Myocyte (in vitro differentiated cells): ENCODE measurements at places on chromosomes 2 and 18. TPM values are rescaled to one million over a fixed set of nuclear protein-coding genes. Genes with fewer than 3 reads are reported as not detected.
A peak's percentile ranks its signal among the peaks of the same experiment; 100 is the strongest.

Gene NDUFS1
- 223 and 265 TPM in 2 replicates for total RNA-seq

Gene CSRNP3
- total RNA-seq: 1.0 and 3.3 TPM in 2 replicates

Gene MAP3K19
- not detected in 2 replicates for total RNA-seq

Gene SPATA3
- total RNA-seq: not detected in 2 replicates

DNA sequence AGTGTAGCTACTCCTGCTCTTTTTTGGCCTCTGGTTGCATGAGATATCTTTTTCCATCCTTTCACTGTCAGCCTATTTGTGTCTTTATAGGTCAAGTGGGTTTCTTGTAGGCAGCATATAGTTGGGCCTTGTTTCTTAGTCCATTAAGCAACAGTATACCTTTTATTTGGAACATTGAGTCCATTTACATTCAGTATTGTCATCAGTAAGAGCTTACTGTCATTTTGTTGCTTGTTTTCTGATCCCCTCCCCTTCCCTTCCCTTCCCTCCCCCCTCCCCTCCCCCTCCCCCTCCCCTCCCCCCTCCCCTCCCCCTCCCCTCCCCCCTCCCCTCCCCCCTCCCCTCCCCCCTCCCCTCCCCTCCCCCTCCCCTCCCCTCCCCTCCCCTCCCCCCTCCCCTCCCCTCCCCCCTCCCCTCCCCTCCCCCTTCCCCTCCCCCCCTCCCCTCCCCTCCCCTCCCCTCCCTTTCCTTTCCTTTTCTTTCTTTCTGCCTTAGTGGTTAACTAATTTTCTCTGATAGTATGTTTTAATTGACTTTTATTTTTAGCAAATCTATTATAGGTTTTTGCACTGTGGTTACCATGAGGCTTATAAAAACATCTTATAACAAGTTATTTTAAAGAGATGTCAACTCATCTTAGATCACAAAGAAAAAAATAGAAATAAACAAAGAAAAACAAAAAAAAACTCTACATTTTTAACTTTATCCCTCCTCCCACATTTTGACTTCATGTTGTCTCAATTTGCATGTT, 13.2 kb upstream of the DCDC2C start:
- DNase-seq: no peak

DNA sequence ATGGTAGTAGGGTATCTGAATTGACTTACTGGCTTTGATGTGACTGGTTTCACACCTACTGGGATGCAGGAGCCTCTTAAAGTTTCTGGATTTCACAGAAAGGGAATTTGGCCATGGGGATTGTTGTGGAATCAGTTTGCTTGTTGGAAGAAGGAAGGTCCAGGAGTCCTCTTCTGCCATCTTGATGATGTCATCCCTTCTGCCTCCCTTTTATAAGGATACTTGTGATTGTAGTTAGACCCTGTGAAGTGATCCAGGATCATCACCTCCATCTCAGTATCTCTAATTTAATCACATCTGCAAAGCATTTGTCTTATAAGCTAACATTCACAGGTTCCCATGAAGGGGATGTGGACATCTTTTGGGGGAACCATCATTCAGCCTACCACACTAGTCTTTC, 79.5 kb downstream of the CCDC138 start:
- DNase-seq: no peak

- no peak for DNase-seq
These were observed 83.2 kb downstream of the TTC32 start for GRCh38 chr2:19818543-19818942.

DNA sequence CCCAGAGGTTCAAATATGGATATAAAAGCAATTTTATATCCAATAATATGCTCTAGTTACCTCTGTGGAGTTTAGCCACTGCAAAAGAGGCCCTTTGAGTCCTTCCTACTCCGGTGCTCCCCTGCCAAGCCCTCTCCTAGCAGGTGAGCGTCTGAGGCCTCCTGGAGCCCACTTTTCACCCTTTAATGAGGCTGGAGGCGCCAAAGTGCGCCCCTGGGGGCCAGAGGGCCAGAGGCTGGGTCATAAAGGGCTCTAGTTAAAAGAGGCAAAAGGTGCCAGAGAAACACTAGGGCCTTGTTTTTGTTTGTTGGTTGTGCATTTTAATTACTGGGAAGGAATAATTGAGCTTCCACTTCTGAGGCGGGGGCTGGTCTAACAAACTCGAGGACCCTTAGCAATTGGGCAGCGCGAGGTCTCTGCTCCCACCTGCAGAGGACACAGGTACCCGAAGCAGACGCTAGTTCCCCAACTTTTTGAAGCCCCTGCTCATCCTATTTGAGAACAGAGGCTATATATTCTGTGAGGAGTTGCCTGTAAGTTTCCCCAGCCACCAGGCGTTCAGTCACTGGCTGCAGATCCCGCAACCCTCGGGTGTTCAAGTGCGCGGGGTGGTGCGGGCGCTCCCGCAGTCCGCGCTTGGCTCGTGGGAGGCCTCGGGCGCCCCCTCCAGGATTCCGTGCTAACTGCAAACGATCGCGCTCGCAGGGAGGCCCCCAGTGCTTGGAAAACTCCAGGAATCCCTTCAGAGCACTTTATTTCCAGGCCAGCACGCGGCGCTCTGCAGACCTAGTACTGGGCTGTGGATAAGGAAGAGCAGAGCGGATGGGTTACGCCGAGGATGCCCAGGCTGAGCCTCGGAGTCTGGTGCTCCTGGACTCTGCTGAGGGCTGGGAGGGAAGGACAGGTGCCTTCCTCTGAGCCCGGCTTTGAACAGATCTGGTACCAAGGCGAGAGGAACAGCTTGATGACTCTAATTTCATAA, 14.1 kb downstream of the MSGN1 start:
- peak; percentile 78 for DNase-seq

GRCh38 chr2:241036964-241037421, 38.6 kb downstream of the SNED1 start:
- no peak for DNase-seq
